HT-29 (cell line): ENCODE measurements at places on chromosomes 2 and 18. TPM values are rescaled to one million over a fixed set of nuclear protein-coding genes. Genes with fewer than 3 reads are reported as not detected.

MYL12B gene
- 483 and 484 TPM in 2 replicates for total RNA-seq

GPBAR1 gene
- 0.05 and 0.56 TPM in 2 replicates for total RNA-seq

CNGA3 gene
- not detected in 2 replicates for total RNA-seq

IL36RN gene
- total RNA-seq, result 0.44 and 1.4 TPM in 2 replicates

IL1RN gene
- total RNA-seq, result 12.0 and 13.3 TPM in 2 replicates

PLA2R1 gene
- total RNA-seq, result 9.3 and 12.2 TPM in 2 replicates

TRAF3IP1 gene
- total RNA-seq, result 2.4 and 3.6 TPM in 2 replicates

ICOS gene
- not detected in 2 replicates for total RNA-seq

CD28 gene
- total RNA-seq, result not detected in 2 replicates

SFT2D3 gene
- total RNA-seq, result 11.1 and 13.3 TPM in 2 replicates

KCNK3 gene
- not detected in 2 replicates for total RNA-seq

AQP12B gene
- not detected in 2 replicates for total RNA-seq

NEU4 gene
- 0.31 and 1.1 TPM in 2 replicates for total RNA-seq

ZDBF2 gene
- total RNA-seq, result not detected in 2 replicates

MGAT4A gene
- 0.91 and 3.1 TPM in 2 replicates for total RNA-seq

FLACC1 gene
- total RNA-seq, result 0.13 and 1.2 TPM in 2 replicates

PTH2R gene
- total RNA-seq, result not detected in 2 replicates

ADD2 gene
- 0.71 and 0.73 TPM in 2 replicates for total RNA-seq

USP40 gene
- 20.4 and 21.8 TPM in 2 replicates for total RNA-seq

ATP8B1 gene
- 25.8 and 34.0 TPM in 2 replicates for total RNA-seq

LTBP1 gene
- total RNA-seq, result 0.63 and 1.2 TPM in 2 replicates

DPP10 gene
- not detected in 2 replicates for total RNA-seq

POTEC gene
- 0.34 TPM in 1 of 2 replicates, not detected in the other for total RNA-seq

WNT10A gene
- 14.9 and 18.7 TPM in 2 replicates for total RNA-seq

DES gene
- total RNA-seq, result 0.63 TPM in 1 of 2 replicates, not detected in the other
